ENCODE measurements at places on chromosomes 1 and 21. TPM values are rescaled to one million over a fixed set of nuclear protein-coding genes. Genes with fewer than 3 reads are reported as not detected.

The SEMA4A gene
- total RNA-seq = 1.8 TPM

The LCE1C gene
- not detected for total RNA-seq

DNA sequence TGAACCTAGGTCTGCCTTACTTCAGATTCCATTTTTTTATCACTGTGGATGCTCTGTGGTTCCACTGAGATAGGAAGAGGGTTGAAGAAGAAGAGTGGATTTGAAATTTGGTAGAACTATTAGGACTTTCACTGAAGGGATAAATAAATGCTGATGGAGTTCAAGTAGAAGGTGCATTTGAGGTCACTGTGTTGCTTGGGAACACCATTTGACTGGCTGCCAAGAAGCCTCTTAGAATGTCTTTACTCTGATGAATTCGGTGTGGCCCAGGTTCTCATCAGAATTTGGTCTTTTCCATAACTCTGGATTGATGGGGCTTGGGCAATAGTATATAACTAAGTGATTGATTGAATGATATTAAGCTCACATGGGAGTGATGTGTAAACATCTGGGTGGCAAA is 11.9 kb downstream of the XPR1 start:
- DNase-seq = no peak

The SDC3 gene
- 63.4 TPM for total RNA-seq

- DNase-seq = no peak
Measured at GRCh38 chr1:155007251-155007828, 4.7 kb downstream of the ZBTB7B start.

The OR13G1 gene
- not detected for total RNA-seq

DNA sequence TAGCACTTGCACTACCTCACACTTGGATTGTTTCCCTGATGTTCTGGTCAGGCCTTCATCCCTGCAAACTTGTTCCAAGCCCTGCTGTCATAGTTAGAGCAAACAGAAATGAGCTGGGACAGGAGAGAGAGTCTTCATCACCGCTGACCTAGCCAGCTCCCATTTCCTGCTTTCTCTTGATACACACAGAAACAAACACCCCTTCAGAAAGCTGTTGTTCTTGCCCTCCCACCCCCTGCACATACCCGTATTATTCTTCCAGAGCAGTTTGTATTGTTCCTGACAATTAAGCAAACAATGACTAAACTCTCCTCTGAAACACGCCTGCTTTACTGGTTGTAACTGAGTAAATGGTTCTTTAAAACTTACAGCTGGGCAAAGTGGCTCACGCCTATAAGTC is 2.9 kb upstream of the SYT2 start:
- no peak for DNase-seq

Data from osteocyte (in vitro differentiated cells).